Activated naive CD4-positive, alpha-beta T cell treated with anti-CD3 and anti-CD28 coated beads, Interleukin-2, amount 50 U/mL, for 72 hours (primary cell): ENCODE measurements at places on chromosomes 7 and 10. TPM values are rescaled to one million over a fixed set of nuclear protein-coding genes. Genes with fewer than 3 reads are reported as not detected.

Gene LLCFC1
- total RNA-seq, result not detected

Gene EFCAB10
- total RNA-seq, result not detected

DNA sequence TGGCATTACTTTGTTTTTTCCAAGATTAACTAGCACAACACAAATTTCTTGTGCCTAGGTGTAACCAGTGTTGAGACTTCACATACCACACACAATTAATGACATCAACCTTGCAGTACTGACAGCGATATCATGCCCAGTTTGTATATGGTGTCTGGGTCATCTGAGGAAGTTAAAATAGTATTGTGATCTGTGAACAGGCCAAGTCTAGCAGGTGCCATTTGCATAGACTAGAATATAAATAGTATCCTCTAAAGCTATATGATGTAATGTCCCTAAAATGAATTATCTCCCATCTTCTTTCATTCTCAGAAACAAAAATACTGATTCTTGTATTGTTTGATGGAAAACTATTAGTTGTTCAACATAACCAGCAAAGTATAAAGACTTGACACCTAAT, 175.8 kb upstream of the KAT6B start:
- DNase-seq, result no peak

- DNase-seq, result no peak
Observed at GRCh38 chr7:37690206-37690605, 6.6 kb downstream of the GPR141 start.

Gene ASAH2
- total RNA-seq, result 2.2 TPM

DNA sequence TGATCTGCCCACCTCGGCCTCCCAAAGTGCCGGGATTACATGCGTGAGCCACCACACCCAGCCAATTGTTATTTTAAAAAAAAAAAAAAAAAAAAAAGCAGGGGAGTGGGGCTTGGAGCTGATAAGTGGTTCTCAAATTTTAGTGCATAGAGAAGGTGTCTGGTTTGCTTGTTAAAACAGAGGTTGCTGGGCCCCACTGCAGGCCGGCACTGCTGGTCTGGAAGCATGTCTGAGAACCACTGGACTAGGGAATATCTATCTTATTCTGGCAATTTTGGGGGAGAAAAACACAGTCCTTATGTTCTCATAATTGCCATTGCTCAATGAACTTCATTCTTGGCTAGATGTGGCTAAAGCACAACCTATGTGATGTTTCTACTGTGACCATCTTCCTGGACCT, 19.0 kb upstream of the FIGNL1 start:
- DNase-seq, result no peak

DNA sequence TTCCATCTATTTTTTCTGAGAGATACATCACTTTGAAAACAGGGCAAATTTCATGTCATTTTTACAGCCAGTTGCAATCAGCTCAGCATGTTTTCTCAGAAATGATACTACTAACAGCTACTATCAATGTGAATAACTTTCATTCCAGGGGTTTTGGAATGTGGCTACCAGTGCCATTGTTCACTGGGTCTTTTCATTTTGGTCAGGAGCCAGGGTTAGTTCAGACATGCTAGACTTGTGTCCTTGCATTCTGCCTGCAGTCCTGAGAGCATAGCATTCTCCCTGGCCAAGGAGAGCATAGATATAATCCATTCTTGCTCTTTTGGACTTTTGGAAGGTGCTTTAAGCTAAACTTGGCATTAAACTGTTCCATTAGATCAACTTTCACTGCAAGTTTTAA, 160.9 kb upstream of the NEBL start:
- DNase-seq, result no peak

Gene ATP5F1C
- 249 TPM for total RNA-seq

Gene LIPM
- not detected for total RNA-seq

- DNase-seq, result no peak
Observed at GRCh38 chr7:48118041-48118440, 29.0 kb downstream of the UPP1 start.
